Activated T-helper 1 cell treated with anti-CD3 and anti-CD28 coated beads, Interleukin-12 subunit alpha, Interleukin-12 subunit beta, Interleukin-2, Interleukin-4 antibody, amounts not matched to agents 30 ng/mL and 10 ng/mL and 1 ng/mL, durations not matched to agents 14 hours and 24 hours and 36 hours (primary cell): ENCODE measurements at places on chromosomes 11 and 22. TPM values are rescaled to one million over a fixed set of nuclear protein-coding genes. Genes with fewer than 3 reads are reported as not detected.

The TREH gene
- not detected in 2 replicates for total RNA-seq

- no peak for DNase-seq
Observed at GRCh38 chr22:37317698-37318210, 35.4 kb downstream of the CYTH4 start.

The TRIM34 gene
- total RNA-seq, result 4.6 and 5.4 TPM in 2 replicates

The BACE1-AS gene
- total RNA-seq, result 4.8 and 5.7 TPM in 2 replicates

DNA sequence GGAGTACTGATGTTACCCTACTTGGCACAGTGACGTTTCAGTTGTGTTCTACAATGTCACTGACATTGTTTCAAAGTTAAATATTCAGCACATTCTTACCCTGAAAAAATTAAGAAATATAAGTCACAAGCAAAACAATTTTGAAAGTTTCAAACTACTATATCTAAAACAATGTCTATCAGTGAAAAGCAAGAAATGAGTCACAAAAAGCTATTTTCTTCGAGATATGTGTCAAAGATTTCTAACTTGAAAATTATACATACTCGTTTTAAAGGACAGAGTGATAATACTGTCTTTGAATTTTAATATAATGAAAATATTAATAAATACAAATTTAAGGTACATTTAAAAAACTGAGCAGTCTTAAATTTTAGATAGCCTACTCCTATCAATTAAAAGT, 42.9 kb downstream of the RDX start:
- DNase-seq, result no peak

GRCh38 chr11:11421509-11421908, 68.5 kb upstream of the CSNK2A3 start:
- no peak for DNase-seq

- DNase-seq, result no peak
Observed at GRCh38 chr11:37558619-37559210, 960.7 kb upstream of the RAG2 start.

- DNase-seq, result no peak
Observed at GRCh38 chr22:37138849-37139561, 10.7 kb downstream of the IL2RB start.

DNA sequence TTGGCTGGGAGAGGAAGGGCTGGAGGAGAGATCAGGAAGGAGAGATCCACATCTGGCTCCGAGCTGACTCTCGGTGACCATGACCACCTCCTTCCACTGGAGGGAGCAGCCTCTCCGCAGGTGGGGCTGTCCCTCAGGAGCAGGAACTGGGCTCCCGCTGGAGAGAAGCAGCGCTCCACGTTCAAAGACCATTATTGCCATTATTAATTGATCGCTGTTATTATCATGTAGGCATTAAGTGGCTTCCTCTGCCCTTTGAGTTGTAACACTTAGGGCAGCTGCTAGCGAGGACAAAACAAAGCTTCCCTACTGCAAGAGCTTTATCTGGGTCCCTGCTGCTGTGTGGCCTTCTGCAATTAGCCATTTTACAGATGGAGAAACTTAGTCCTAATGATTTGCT, 251.9 kb downstream of the ST3GAL4 start:
- DNase-seq, result no peak

DNA sequence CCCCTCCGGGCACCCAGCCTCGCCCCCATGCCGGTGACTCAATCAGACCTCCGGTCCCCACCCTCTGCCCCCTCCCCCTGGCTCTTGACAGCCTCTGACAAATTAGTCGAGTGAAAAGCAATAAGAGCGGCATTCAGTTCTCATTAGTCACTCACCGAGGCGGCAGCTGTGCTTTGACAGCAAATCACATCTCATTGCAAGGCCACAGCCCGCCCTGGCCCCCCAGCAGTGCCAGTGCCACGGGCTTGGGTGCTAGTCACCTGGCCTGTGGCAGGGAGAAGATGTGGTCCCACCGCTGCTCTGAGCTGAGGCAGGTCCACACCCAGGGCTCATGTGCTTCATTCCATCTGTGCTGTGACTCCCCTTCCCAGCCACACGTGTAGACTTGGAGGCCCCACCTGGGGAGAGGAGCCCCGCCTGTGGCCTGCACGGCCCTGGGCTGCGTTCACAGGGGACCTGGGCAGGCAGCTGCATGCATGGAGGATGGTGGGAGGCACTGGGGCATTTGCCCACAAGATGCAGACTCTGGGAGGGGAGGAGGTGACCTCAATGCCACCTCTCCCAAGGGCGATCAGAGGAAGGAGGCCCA, 7.4 kb upstream of the TH start:
- DNase-seq, result no peak
